ENCODE measurements at places on chromosomes 1 and 21.

GRCh38 chr1:228445843-228446650 lies 29.4 kb upstream of the TRIM17 start:
- no peaks in the 10 kb centered on the region for H3K4me1 ChIP-seq
- no peak overlapping the region for H3K27ac ChIP-seq
- H3K27me3 ChIP-seq = peaks cover 61% of the 10 kb centered on the region
- peak overlapping the region; percentile 77 for H3K4me3 ChIP-seq
- no peaks in the 10 kb centered on the region for H3K36me3 ChIP-seq
- peak; percentile 81 for DNase-seq

GRCh38 chr1:80251591-80251990 lies 1245.1 kb upstream of the ADGRL4 start:
- H3K27me3 ChIP-seq = no peaks in the 10 kb centered on the region
- no peaks in the 10 kb centered on the region for H3K4me1 ChIP-seq
- DNase-seq = no peak
- no peak overlapping the region for H3K27ac ChIP-seq

DNA sequence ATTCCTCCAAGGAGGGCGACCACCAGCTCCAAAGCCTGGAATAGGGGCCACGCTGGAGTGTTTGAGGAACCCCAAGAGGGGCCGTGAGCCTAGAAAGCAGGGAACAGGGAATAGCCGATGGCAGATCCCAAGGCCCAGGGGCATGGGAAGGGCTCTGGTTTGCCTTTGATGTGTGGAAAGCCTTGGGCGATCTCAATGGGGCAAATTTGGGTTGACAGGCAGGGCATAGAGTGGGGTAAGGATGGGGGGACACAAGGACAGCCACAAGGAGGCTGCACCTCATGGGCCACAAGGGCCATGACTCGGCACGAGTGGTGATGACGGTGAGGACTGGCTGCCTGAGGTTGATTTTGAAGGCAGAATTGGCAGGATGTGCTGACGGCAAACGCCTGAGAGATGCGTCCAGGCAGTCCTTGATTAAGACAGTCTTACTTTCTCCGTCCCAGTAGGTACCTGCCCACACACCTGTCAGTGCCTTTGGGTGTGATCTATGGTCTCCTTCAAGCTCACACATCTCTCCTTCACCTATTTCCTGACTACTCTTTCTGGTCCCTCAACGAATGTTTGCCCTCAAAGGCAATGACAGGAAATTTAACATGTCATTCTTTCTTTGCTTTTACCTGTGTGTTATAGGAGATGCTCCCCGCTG lies 2.0 kb upstream of the TMPRSS3 start:
- no peaks in the 10 kb centered on the region for H3K36me3 ChIP-seq
- H3K27me3 ChIP-seq = no peaks in the 10 kb centered on the region
- no peaks in the 10 kb centered on the region for H3K4me1 ChIP-seq
- no peak overlapping the region for H3K27ac ChIP-seq
- H3K4me3 ChIP-seq = no peak overlapping the region

DNA sequence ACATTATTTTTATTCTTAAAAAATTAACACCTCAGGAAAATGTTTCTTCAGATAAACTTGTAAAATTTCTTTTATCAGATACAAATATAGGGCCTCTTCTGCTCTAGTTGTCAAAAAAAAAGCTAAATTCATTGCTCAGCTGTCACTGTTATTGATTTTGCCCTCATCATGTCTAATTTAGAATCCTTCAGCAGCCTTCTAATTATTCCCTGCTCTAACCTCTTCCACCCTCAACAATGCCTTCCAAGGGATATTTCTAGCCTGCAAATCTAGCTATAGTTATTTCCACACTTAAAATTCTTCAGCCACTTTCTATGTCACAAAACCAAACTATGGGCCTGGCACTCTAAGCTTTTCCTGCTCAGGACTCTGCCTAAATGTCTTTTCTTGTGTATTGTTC lies 25.2 kb downstream of the PDE4B start:
- no peaks in the 10 kb centered on the region for H3K4me1 ChIP-seq
- DNase-seq = no peak
- H3K27me3 ChIP-seq = no peaks in the 10 kb centered on the region
- H3K36me3 ChIP-seq = no peaks in the 10 kb centered on the region
- no peak overlapping the region for H3K27ac ChIP-seq
- no peak overlapping the region for H3K4me3 ChIP-seq

DNA sequence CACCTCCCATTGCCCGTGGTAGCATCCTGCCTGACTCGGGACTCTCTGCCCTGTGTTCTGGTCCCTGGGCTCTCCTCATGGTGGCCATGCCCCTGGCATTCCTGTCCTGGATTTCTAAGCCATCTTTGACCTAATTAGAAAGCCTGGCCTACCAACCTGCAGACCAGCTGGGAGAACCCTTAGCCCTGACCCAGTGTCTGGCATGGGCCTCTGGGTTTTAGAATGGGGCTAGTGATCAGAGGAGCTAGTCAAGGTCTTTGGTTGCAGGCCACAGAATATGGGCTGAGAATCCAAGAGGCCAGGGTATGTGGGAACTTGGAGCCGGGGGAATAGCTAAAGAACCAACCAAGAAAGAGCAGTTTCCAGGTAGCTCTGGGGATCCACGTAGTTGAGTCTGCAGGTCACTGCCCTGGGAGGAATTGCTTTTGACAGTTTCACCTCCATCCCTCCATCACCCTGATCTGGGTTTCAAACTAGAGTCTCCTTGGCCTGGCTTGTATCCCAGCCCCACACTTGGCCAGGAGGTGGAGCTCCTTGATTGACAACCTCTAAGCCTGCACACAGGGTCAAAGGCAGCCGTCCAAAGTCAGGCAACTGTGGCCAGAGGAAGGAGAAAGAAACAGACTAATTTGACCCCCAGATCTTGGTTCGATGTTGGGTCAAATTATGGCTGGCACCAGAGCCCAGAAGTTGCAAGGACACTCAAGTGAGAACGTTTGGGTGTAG lies 54.7 kb upstream of the ABCG1 start:
- H3K4me3 ChIP-seq = no peak overlapping the region
- H3K4me1 ChIP-seq = no peaks in the 10 kb centered on the region
- DNase-seq = peak; percentile 83
- H3K27ac ChIP-seq = no peak overlapping the region

DNA sequence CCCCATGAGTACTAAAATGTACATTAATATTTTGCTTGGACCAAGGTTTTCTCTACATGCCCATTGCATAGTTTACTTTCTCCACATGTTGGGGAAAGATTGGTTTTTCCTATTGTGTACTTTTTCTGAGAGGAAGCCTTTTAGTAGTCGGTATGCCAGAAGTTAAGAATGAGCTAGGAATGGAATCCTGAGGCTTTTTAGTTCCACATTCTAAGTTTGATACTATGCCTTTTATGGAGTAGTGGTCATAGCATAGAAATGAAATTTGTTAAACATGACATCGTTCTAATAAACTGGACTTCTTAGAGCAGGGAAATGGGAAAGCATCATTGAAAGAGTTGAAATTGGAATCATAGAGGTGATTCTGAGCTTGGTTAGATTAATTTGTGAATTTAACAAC lies 64.3 kb downstream of the BCL9 start:
- H3K27ac ChIP-seq = no peak overlapping the region
- no peak for DNase-seq
- no peaks in the 10 kb centered on the region for H3K27me3 ChIP-seq

DNA sequence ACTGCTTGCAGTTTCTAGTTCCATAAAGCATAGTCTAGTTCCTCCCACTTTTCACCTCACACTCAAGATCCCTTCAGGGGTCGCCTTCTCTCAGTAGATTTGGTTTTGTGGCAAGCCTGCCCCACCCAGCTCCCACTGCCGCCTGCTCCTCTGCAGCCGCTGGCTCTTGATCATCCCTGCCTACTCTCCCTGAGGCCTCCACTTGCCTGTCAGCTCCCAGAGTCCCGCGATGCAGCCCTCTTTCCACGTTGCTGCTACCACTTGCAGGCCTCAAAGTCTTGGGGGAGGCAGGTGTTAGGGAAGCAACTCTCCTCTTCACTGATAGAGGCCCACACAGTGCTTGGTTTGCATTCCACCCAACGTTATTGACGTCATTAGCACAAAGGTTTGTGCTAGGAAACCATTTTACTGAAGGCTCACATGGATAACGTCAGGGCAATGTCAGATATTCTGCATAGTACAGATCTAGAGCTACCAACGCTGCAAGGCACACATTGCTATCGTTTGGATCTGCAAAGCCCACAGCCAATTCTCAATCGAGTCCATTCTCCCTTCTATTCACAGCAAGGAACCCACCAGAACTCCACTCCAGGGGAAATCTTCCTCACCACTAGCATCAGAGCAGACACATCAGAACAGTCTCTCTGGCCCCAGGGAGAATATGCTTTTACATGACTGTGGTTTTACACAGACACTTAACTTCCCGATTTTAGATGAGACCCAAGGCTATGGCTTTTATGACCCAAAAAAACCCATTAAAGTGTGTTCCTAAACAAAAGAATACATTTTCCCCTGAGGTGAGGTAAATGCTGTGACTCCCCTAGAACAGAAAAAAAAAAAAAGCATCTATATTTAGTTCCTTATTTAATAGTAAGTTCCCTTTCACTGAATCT lies 519.5 kb upstream of the CAMK1G start:
- H3K4me1 ChIP-seq = peaks cover 17% of the 10 kb centered on the region
- H3K36me3 ChIP-seq = no peaks in the 10 kb centered on the region
- H3K4me3 ChIP-seq = no peak overlapping the region
- no peak overlapping the region for H3K27ac ChIP-seq

GRCh38 chr1:245467804-245468203 lies 313.0 kb downstream of the KIF26B start:
- no peak overlapping the region for H3K4me3 ChIP-seq
- H3K27me3 ChIP-seq = no peaks in the 10 kb centered on the region
- no peaks in the 10 kb centered on the region for H3K36me3 ChIP-seq
- H3K27ac ChIP-seq = no peak overlapping the region

DNA sequence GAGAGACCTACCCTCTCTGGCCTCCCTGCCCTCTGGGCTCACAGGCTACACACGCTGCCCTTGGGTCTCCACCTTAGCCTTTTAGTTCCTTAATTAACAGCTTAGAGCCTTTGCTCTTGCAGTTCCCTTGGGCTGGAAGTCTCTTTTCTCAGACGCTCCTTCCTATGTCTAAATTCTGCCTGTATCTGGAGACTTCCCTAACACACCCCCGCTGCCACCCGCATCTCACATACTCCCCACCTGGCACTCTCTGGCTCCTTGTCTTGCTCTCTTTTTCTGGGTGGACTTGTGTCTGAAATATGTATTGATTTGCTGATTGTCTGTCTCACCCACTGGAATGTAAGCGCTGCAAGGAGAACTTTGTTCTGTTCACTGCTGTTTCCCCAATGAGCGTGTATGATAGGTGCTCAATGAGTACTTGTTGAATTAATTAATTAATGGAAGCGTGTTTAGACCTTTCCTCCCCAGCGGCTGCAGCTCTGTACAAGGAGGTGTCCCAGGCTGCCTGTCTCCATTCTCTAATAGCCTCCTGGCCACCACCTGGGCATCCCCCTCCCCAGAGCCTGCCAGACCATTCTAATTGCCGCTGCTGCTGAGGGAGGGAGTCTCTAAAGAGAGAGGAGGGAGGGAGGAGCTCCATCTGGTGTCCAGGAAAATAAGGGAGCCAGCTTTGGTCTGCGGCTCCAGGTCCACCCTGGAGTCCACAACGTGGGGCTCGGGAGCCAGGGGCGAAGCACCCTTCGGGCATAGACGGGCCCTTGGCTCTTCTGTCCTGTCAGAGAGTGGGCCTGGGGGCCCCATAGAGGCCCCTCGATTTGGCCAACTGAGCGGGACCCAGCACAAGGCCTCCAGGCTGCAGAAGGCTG lies 95.4 kb downstream of the RNF220 start:
- no peaks in the 10 kb centered on the region for H3K36me3 ChIP-seq
- H3K27me3 ChIP-seq = peaks cover 38% of the 10 kb centered on the region
- H3K4me1 ChIP-seq = peaks cover 7% of the 10 kb centered on the region
- DNase-seq = peak; percentile 84

DNA sequence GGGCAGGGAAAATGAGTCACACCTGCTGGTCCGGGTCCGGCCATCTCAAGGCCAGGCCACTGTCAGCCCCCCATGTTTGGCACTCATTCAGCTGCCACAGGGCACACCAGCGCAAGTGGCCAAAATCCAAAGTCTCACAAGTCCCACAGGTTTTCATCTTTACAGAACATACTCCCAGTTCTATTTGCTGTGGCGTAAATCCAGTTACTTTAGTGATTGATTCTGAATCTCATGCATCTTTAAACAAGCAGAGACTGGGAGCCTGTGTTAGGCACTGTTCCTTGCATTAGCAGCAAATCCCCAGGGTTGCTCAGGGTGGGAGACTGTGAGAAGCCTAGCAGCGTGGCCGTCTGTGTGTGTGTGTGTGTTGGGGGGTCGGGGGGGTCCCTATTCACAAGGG lies 1.1 kb upstream of the SLC2A5 start:
- no peak overlapping the region for H3K27ac ChIP-seq
- H3K4me3 ChIP-seq = no peak overlapping the region
- no peaks in the 10 kb centered on the region for H3K27me3 ChIP-seq

- H3K27ac ChIP-seq = no peak overlapping the region
- no peak overlapping the region for H3K4me3 ChIP-seq
- H3K36me3 ChIP-seq = no peaks in the 10 kb centered on the region
Observed at GRCh38 chr21:38758501-38759214, 47.1 kb upstream of the ETS2 start.

DNA sequence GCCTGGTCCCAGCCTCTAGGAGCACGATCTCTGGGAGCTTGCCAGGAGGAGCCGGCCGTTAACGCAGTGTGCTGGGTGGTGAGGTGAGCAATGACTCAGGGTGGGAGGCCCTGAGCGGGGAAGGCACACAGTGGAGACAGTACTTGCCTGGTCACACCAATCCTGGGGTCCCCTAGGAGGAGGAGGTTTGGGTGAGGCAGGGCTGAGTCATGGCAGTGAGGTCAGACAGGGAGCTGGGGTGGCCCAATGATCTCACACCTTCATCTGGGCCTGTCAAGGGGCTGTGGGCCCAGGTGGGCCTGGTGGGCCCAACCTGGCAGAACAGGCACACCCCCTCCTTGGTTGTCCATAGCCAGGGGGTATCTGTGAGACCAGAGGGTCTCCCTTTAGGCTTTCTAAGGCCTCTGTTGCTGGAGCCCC lies 8.6 kb upstream of the EDN2 start:
- H3K27ac ChIP-seq = no peak overlapping the region
- no peaks in the 10 kb centered on the region for H3K36me3 ChIP-seq
- no peak for DNase-seq
- H3K4me3 ChIP-seq = no peak overlapping the region
- no peaks in the 10 kb centered on the region for H3K27me3 ChIP-seq

- H3K36me3 ChIP-seq = no peaks in the 10 kb centered on the region
- no peaks in the 10 kb centered on the region for H3K27me3 ChIP-seq
- H3K4me1 ChIP-seq = peaks cover 9% of the 10 kb centered on the region
- no peak for DNase-seq
Observed at GRCh38 chr1:31801458-31801857, 14.4 kb downstream of the SPOCD1 start.

DNA sequence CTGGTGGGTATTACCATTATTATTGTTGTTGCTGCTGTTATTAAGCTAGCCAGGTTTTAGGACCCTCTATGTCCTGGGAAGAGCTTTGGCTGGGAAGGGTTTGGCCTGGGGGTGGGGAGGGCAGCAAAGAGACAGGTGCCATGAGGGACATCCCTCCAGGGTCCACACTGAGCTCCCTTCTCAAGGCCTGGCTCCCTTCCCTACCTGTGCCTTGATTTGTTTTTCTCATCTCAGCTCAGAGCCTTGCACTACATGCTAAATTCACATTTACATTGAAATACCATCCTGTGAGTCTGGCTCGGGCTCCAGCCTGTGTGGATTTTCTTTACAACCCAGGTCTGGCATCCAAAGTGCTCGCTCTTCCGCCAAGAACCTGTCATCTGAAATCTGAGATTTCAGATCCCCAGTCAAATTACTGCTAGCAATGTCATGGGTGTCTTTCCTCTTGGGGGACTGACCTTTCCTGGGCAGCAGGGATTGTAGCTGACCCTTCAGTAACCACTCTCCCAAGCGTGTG lies 536.3 kb downstream of the PTPRU start:
- H3K27ac ChIP-seq = no peak overlapping the region
- DNase-seq = peak; percentile 22
- no peaks in the 10 kb centered on the region for H3K4me1 ChIP-seq
- H3K36me3 ChIP-seq = no peaks in the 10 kb centered on the region
- H3K27me3 ChIP-seq = no peaks in the 10 kb centered on the region
- no peak overlapping the region for H3K4me3 ChIP-seq

Data from endodermal cell (in vitro differentiated cells).